ELR (cell line): ENCODE measurements at places on chromosomes 11 and 22.
A peak's percentile ranks its signal among the peaks of the same experiment; 100 is the strongest.

GRCh38 chr11:12629601-12630313 is 44.5 kb upstream of the TEAD1 start:
- peak; percentile 72 for DNase-seq

- no peak for DNase-seq
Observed at GRCh38 chr22:42794551-42795510, 62.2 kb downstream of the ARFGAP3 start.

- no peak for DNase-seq
Observed at GRCh38 chr11:79195209-79195608, 245.6 kb downstream of the TENM4 start.

DNA sequence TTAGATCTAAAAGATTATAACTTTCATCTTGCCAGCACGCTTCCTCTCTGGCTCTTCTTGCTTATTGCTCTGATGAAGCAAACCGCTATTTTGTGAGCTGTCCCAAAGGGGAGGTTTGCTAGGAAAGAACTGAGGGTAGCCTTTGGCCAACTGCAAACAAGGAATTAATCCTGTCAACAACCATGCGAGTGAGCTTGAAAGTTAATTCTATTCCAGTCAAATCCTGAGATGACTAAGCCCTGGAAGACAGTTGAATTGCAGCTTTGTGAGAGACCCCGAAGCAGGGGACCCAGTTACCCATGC is 10.3 kb upstream of the RNF141 start:
- no peak for DNase-seq

- no peak for DNase-seq
Observed at GRCh38 chr11:119737366-119738058, 8.5 kb upstream of the NECTIN1 start.

DNA sequence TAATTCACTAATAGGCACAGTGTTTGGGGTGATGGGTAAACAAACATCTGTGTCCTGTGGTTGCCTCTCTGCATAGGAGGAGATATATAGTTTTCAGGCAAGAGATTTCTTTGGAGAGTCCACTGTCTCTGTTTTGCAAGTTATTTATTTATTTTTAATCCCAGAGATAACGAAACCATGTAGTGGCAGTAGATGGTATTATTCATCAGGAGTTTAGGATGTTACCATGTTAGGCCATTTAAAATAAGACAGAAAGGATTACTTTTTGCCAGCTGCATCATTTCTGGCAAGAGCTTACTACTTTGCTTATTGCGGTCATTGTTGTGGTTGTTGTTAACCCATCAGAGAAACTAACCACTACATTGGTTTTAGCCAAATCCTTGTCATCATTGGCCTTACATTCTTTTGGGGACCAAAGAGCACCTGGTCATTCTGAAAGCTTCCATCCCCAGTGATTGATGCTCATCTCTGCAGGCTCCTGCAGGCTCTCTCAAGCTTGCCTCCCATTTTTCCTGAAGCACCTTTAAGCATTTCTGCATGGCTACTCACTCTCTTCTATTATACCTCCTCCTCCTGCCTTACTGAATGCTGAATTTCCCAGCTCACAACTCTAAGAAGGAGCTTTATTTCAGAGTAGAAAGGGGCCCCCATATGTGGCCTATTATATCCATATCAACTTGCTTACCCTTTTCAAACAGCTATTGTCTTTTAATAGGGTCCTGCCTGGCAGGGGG is 84.4 kb downstream of the CSTPP1 start:
- no peak for DNase-seq

GRCh38 chr11:118996926-118997626 is 862 bp upstream of the CENATAC start:
- peak; percentile 47 for DNase-seq

GRCh38 chr11:109015283-109015682 is 350.4 kb downstream of the DDX10 start:
- peak; percentile 88 for DNase-seq

DNA sequence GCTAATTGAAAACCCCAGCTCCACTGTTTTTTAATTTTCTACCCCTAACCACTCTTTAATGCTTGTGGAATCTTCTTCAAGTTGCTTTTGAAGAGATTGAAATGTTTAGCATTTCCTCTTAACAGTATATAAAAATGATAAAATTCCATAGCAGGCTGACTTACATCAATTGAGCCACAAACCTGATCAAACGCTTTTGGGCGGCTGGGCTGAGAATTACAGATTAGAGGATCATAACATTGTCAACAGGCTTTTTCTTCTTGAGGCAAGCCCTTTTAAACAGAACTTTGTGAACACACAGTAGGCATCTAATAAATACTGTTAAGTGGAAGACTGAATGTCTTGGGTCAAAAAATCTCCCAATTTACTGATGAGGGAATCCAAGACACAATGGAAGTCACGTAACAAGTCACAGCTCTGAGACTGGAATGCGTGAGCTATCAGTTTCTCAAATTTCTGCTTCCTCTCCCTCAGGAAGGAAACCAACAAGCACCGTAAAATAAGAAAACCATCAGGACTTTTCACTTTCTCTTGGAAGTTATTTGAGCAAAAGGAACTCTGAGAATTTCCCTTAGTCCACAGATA is 50.0 kb upstream of the CCDC89 start:
- DNase-seq, result no peak

DNA sequence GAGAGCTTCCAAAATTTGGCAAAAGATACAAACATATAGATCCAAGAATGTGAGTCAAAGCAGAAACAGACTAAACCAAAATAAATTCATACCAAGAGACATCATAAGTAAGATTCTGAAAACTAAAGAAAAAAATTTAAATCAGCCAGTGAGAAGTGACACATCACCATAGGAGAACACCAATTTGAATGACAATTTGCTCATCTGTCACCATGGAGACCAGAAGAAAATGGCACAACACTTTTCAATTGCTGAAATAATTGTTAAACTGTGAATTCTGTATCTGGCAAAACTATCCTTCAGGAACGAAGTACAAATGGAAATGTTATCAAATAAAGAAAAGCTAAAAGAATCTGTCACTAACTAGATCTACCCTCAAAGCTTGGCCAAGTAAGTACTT is 864.3 kb downstream of the BRD1 start:
- DNase-seq, result no peak

DNA sequence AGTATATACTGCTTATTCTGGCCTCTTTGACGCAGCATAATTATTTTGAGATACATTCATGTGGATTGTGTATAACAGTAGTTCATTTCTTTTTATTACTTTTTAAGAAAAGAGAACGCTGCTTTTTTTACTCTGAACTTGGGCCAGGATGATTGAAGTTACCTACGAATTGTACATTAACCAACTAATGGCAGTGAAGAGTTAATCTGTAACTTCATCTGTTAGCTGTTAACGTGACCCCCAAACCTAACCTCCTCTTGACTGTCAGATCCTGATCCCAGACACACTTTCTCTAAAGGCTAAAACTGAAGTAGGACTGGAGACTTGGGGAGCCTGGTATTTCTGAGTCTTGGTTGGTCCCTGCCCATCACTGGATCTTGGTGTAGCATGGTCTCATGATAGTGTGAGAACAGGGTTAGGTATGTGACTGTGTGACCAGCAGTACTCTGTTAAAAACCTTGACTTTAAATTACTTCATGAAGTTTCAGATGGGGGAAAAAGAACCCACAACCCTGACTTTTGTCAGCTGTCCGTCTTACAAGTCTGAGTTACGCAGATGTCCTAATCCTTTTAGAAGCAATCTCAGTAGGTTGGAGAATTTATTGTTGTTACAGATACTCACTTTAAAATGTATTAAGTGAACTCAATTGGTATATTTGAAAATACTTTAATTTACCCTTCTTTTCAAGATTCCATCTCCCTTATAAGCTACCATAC is 39.4 kb downstream of the C22orf31 start:
- DNase-seq, result no peak

DNA sequence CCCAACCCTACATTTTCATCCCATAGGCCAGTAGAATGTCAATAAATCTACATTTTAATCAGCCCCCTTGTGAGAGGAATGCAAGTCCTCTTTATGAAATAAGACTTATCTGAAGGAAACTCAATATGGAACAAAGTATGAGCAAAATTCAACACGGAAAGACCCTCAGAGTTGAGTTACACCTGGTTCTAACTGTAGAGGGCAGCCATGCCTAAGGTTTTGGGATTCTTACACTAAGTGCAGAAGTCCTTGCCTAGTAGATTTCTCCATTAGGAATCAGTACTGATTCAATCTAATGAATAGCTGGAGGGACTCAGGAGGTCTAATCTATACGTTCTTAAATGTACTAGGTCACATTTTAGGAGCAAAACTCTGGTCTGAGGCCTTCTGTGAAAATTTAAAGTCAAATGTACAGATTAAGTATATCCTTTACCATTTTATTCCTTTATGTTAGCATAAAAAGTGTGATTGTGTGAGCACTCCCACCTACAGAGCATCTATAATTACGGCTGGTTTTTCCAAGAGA is 904.5 kb downstream of the DLG2 start:
- DNase-seq, result peak; percentile 3

- DNase-seq, result no peak
Observed at GRCh38 chr22:42324990-42325710, 54.7 kb upstream of the TCF20 start.

DNA sequence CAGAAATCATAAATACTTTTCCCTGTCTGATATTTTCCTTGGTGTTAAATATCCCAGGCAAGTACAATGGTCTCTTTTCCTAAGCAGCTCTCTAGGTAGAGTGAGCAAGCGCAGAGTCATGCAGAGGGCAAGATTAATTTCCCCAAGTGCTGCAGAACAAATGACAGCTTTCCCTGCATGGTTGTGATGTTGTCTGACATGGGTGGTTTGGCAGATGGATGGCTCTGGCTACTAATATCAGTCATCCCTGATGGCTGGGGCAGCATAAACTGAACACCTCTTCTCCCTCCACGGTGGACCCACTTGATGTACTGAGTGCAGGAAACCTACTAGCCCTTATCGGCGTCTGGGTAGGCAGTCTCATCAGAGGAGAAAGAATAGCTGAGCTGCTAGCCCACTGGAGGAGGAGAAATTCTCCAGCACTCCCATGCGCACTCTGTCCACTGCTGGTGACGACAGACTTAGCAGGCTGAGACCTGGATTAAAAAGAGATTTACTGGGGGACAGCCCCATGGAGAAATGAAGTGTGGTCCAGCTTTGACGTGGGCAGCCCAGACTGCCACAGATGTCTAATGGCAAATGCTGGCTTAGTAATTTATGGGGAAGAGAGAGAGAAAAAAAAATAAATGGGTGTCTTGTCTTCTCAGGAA is 202.9 kb downstream of the DBX1 start:
- no peak for DNase-seq

DNA sequence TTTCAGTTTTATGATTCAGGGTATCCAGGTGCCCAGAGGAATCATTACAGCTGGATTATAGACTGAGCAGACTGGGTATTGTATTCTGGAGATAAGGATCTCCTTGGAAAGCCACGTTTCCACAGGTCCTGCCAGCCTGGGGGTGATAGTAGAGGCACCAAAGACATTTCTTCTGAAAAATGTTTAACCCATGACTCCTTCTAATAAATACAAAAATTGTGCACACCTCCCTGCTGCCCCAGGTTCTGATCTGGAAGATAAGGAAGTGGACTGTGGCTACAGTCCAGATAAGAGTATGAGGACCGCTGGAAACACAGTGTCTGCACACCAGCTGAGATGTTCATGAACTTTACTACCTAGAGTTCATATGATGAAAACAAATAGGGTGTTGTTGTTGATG is 192.5 kb downstream of the DBX1 start:
- no peak for DNase-seq

DNA sequence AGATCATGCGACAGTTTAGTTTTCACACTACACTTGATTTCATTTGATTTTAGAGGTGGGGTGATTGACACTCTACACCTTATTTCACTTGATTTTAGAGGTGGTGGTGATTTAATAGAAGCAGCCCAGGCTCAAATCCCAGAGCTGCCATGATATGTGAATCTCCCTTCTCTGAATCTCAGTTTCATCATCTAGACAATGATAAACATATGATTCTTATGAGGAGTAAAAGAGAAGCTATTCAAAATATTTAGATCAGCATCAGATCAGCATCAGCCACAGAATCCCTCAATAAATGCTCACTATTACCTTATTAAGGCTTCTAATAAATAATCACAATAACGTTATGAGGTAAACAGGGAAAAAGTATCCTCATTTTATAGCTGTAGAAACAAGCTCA is 98.8 kb downstream of the MSANTD4 start:
- no peak for DNase-seq

- peak; percentile 49 for DNase-seq
Observed at GRCh38 chr11:13668957-13669521, 571 bp downstream of the FAR1 start.

- no peak for DNase-seq
Observed at GRCh38 chr11:70888061-70888460, 364.3 kb downstream of the SHANK2 start.

DNA sequence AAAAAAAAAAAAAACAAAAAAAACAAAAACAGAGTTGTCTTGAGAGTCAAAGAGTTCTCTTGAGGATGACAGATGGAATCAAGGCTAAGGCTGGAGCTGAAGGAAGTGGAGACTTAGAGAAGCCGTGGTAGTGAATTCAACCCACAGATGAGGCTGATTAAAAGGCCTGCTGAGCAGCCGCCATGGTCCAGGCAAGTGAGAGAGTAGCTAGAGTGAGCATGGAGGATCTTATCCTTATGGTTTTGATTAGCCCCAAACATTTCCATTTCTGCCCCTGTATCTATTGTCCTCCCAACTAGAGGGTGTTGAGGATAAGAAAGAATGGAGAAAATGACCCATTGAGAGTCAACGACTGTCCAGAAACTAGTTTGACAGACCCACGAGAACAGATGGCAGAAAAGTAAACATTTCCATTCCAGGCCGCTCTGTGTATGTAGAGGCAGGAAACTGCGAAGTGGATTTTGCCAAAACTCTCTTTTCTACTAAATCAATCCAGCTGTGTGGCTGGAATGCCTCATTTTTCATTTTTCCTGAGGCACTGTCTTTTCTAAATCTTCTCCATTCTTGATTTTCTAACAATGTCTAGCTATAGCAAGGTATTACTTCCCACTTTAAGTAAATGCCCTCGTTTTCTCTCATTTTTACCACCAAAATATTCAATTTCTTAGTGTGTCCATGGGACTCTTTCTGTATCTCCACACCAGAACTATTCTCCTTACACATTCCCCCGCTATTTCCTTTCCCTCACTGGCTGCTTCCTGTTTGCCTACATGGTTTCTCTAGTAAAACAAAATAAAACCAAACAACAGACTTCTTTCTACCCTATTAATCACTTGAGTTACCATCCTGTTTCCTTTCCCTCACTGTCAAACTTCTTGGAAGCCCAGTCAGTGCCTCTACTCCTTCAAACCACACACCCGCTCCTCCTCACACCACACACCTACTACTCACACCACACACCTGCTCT is 5.4 kb upstream of the MMP8 start:
- peak; percentile 57 for DNase-seq
